ENCODE measurements at places on chromosomes 1 and 21.

- H3K27me3 ChIP-seq = no peaks in the 10 kb centered on the region
- no peaks in the 10 kb centered on the region for H3K36me3 ChIP-seq
- H3K27ac ChIP-seq = no peak overlapping the region
- H3K4me1 ChIP-seq = no peaks in the 10 kb centered on the region
- DNase-seq = no peak
- H3K4me3 ChIP-seq = no peak overlapping the region
These were observed 59.7 kb downstream of the BRINP2 start for GRCh38 chr1:177230228-177231016.

GRCh38 chr21:29230551-29231261 is 68.0 kb upstream of the BACH1 start:
- no peak overlapping the region for H3K4me3 ChIP-seq
- H3K27me3 ChIP-seq = peaks cover 54% of the 10 kb centered on the region
- no peak overlapping the region for H3K27ac ChIP-seq
- no peaks in the 10 kb centered on the region for H3K36me3 ChIP-seq
- DNase-seq = no peak
- peaks cover 31% of the 10 kb centered on the region for H3K4me1 ChIP-seq

- H3K4me1 ChIP-seq = peaks cover 7% of the 10 kb centered on the region
- no peak for DNase-seq
- no peak overlapping the region for H3K27ac ChIP-seq
- H3K27me3 ChIP-seq = peaks cover 11% of the 10 kb centered on the region
- H3K36me3 ChIP-seq = no peaks in the 10 kb centered on the region
These were observed 54.8 kb upstream of the CNTN2 start for GRCh38 chr1:204988196-204988595.

- H3K36me3 ChIP-seq = no peaks in the 10 kb centered on the region
- H3K4me1 ChIP-seq = peaks cover 14% of the 10 kb centered on the region
- H3K27ac ChIP-seq = no peak overlapping the region
- no peak for DNase-seq
- H3K4me3 ChIP-seq = no peak overlapping the region
These were observed 22.1 kb upstream of the GBP2 start for GRCh38 chr1:89147678-89148658.

- peak overlapping the region; percentile 95 for H3K4me3 ChIP-seq
- DNase-seq = no peak
- H3K27me3 ChIP-seq = no peaks in the 10 kb centered on the region
- H3K36me3 ChIP-seq = peaks cover 42% of the 10 kb centered on the region
- H3K27ac ChIP-seq = peak overlapping the region; percentile 96
- H3K4me1 ChIP-seq = peaks cover 38% of the 10 kb centered on the region
These were observed 1.1 kb upstream of the YBX1 start for GRCh38 chr1:42680921-42681683.

GRCh38 chr1:211546543-211546942 is 32.4 kb downstream of the SLC30A1 start:
- no peak overlapping the region for H3K27ac ChIP-seq
- DNase-seq = no peak
- H3K4me1 ChIP-seq = no peaks in the 10 kb centered on the region
- no peak overlapping the region for H3K4me3 ChIP-seq
